ENCODE measurements at places on chromosomes 6 and 20.

GRCh38 chr6:116191881-116192280, 62.0 kb downstream of the TSPYL4 start:
- no peak for DNase-seq

- DNase-seq, result no peak
Measured at GRCh38 chr20:24825591-24825990, 123.5 kb upstream of the CST7 start.

DNA sequence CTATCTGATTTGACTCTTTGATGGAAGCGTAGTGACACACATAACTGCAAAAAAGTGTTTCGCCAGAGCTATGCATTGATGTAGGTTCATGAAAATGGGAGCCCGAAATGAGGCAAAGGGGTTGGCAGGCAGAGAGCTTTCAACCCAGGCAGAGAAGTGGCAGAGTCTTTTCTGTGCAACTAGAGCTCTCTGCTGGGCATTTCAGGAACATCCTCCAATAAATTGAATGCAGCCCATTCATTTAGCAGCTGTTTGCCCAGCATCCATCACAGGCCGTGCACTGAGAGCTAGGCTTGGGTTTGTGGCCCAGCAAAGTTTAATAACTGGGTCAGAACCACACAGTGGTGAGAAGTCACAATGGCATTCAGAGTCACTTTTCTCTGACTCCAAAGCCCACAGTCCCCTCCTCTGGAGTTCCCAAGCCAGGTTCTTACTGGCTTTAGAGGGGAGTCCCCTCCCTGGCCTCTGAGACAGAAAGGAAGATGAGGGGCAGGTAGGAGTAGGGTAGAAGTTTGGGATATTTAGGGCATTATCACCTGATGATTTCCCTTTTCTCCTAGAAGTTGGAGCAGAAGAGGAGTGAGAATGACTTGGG, 31.8 kb upstream of the ELMO2 start:
- peak; percentile 49 for DNase-seq

DNA sequence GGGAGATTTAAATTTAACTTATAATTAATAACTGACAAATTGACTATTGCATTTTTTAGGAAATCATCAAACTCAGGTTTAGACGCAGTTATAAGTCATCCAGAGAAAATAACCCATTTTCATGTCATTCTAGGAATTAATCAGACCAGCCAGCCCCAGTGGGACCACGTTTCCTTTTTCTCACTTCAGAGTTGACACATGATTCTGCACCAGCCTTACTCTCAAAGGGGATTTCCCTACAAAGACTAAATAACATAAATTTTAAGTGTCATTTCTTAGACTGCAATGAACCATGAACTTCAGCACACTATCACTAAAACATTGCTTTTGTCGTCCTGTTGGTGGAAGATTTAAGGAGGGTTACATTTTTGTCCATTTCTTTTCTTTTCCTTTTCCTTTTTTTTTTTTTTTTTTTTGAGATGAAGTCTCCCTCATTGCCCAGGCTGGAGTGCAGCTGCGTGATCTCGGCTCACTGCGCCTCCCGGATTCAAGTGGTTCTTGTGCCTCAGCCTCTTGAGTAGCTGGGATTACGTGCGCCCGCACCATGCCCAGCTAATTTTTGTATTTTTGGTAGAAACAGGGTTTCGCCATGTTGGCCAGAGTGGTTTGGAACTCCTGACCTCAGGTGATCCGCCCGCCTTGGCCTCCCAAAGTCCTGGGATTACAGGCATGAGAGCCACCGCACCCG, 3.6 kb downstream of the IPCEF1 start:
- DNase-seq, result no peak

GRCh38 chr6:109979033-109979921, 1.2 kb downstream of the GPR6 start:
- DNase-seq, result no peak

GRCh38 chr6:166957805-166958076, 1.4 kb upstream of the RNASET2 start:
- no peak for DNase-seq

GRCh38 chr6:83867527-83868161, 8.2 kb downstream of the CYB5R4 start:
- no peak for DNase-seq

- DNase-seq, result no peak
Measured at GRCh38 chr20:6074145-6074561, 20.3 kb upstream of the LRRN4 start.

DNA sequence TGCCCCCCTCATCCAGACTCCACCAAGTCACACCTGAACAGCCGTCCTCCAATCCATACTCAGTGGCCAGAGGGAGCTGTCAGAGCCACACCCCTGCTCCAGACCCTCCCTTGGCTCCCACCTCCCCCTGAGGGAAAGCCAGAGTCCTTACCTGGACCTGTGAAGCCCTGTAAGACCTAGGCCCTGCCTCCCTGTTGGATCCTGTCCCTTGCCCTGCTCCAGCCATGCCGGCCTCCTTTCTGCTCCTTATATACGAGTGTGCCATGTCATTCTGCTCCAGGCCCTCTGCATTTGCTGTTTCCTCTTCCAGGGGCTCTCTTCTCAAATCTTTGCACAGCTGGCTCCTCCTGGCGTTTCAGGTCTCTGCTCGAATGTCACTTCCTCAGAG, 100.3 kb upstream of the MYL9 start:
- no peak for DNase-seq

DNA sequence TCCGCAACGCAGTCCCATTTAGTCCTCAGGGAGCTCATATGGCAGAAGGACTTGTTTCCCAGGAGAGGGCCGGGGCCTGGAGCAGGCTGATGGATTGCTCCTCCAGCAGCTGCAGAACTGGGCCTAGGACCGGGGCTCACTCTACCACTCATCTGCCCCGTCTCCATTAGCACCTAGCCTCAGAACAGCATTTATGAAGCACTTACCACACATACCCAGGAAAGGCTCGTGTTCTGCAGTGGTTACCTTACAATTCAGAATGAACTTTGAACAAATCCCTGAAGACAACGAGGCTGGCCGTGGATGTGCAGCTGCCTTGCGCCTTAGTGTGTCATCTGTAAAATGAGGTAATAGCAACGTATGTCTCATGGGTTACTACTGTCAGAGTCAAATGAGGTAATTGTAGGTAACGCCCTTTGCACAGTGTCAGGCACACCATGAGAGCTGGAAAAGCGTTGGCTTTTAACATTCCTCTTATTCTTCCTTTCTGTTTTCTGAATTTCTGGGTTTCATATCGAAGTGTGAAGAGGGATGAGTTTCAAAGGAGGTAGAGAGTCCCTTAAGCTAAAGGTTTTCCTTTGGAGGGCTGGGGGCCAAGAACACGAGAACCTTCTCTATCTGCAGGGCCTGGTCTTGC, 46.3 kb upstream of the CD93 start:
- no peak for DNase-seq

DNA sequence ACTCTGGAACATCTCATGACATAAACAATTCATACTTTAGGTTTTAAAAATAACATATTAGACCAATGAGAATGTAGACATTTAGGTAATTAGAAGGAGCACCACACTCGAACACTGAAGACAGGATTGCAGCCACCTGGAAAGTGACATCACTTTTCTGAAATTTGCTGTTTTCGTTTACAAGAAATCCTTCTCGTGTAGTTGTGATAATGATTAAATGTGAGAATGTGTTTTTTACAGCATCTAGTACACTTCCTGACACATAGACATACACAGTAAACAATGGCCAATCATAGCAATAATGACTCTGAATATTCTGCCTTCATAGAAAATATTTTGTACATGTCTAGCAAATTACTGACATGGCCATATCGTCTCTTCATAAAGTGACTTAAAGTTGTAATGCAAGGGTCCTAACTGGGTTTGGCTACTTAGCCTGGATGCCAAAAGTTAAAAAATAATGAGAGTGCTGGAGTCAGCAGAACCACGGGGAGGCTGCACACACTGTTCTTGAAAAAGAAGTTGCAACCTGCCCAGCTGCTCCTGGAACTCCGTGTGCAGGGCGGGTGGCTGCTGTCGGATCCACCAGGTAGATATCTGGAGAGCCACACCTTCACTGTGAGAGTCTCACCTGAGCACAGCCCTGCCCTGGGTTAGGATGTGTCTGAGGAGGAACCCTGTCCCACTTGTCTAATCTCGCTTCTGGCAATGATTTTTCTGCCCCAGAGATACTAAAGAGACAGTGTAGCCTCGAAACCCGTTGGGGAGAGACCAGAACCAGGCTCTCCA, 212.9 kb downstream of the QKI start:
- DNase-seq, result no peak

DNA sequence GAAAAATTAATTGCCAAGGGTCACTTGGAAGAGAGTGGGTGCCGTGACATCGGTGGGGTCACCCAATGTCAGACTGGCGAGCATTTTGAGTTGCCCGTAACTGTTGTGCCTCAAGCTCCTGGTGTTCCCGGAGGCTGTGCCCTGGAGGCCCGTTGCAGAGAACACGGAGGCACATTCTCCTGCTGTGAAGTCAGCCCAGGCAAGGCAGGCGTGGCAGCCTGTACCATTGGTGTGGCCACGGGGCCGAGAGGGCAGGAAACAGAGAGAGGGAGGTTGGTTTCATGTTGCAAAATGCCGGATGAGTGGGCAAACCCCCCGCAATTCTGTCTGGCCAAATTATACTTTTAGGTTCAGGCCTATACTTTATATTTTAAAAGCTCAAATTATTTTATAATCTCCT, 81.2 kb downstream of the THBS2 start:
- peak; percentile 80 for DNase-seq

- no peak for DNase-seq
Measured at GRCh38 chr20:33433465-33434234, 9.9 kb downstream of the SNTA1 start.

DNA sequence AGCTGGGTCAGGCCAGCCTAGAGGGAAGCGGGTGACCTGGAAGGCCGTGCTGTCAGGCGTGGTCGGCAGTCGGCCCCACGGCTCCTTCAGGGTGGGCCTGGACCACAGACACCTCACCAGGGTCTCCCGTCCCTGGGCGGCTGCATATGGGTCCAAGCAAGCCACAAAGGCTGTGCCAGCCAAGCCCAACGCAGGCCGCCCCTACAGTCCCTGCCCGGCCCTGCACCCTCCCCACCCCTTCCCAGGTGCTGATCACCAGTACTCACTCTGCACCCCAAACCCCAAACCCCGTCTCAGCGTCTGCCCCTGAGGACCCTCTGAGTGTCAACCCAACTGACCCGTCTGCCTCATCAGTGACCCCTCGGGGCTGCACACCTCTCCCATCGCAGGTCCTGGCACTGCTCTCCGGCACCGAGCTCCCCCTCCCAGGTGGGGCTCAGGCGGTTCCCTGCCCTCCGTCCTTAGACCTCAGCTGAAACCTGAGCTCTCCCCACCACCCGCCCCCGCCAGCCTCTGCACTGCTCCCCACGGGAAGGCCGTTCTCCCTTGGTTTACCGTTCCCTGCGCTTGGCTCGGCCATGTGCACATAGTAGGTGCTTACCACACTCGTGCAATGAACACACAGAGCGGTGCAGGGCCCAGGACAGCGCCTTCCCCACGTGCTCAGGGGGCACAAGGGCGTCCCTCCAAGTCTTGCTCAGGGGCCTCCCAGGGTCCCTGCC, 1.5 kb upstream of the PPDPF start:
- DNase-seq, result no peak

GRCh38 chr20:60136645-60137401, 178.6 kb downstream of the CDH26 start:
- no peak for DNase-seq

- no peak for DNase-seq
Measured at GRCh38 chr20:5511082-5511481, 194.3 kb upstream of the PROKR2 start.

GRCh38 chr6:41846666-41847237, 48.4 kb downstream of the USP49 start:
- peak; percentile 67 for DNase-seq

DNA sequence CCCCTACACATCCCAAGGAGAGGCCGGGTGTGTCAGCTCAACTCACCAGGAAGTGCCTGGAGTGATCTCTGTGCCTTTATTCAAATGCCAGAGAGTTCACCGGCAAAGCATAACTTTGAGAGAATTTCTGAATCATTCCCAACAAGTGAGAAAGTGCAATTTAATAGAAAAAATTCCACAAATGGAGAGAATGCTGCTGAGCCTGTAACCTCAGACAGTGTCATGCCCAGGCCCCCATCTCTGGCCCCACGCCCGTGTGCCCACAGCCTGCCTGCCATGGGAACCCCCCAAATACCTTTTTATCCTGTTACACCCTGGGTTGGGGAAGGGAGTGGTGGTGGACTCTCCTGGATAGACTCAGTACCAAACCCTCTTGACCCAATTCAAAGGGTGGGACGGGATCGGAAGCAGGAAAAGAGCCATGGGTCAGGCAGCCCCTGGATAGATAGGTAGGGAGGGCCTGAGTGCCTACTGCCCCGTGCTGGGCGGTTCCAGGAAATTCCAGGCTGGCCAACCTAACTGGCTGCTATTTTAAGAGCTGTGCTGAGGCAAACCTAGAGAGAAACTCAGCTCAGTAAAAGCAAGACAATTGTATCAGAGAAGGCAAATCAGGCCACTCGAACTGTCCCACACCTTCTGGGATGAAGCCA, 179.0 kb upstream of the FOXA2 start:
- no peak for DNase-seq

DNA sequence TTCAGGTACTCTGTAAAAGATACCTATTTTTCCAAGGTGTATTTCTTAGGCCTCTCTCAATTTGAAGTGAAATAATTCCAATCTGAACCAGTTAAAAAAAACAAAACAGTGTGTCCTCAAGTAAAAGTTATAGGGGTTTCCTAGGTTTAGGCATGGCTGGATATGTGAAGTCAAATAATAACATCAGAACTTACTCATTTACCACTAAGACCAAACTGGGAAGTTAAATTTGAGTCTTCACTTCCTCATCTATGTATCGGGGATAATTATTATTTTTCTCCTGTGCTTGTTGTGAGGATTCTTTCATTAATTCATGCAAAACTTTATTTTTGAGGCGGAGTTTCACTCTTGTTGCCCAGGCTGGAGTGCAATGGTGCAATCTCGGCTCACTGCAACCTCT, 86.2 kb upstream of the PTPRK start:
- DNase-seq, result no peak

DNA sequence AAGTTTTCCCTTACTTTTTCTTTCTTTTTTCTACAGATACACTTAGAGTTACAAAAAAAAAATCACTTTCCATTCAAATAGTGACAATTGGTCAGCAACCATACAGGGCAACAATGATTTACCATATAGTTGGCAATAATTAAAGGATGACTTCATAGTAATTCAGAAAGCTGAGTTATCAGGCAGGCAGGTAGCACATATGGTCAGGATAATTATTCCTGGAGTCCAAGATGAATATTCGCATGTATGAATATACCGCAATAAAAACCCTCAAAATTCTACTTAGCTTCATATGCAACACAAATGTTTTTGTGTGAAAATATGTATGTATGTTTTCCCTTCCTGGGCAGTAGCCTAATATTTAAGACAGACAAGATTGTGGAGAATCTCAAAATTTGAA, 34.5 kb downstream of the COL19A1 start:
- DNase-seq, result no peak

Data from H54 (cell line).